ENCODE measurements at places on chromosomes 3 and 15.

DNA sequence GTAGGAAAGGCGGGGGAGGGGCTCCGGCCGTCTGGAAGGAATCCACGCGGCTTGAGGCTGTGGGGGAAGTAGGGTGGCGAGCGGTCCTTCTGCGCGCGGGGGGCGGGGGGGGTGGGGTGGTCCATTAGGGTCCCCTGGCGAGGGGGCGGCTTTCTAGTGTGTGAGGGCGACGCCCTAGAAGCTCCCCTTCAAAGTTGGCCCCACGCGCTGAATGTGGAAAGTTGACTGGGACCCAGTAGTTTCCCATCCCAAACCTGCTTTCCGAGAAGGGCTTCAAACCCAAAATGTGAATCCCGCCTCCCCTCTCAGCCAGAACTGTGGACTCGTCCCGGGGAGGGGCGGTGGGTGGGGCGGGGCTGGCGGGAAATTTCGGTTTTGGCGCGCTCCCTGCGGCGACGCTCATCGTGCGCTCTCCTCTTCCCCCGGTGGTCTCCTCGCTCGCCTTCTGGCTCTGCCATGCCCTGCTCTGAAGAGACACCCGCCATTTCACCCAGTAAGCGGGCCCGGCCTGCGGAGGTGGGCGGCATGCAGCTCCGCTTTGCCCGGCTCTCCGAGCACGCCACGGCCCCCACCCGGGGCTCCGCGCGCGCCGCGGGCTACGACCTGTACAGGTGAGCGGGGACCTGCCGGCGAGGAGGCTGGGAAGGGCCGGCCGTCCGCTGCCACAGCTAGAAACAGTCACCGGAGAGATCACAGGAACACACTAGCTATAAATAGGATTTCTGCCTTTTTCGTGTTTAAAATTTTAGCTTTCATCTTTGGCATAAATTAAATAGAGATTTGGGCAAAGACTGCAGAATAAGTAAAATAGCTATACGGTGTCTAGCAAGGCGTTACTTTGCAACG is 790 bp downstream of the DUT start:
- peak; percentile 78 for DNase-seq

- DNase-seq: no peak
Observed at GRCh38 chr3:68953816-68954444, 21.6 kb upstream of the TAFA4 start.

GRCh38 chr15:55475842-55476241 is 32.2 kb downstream of the DNAAF4 start:
- no peak for DNase-seq

DNA sequence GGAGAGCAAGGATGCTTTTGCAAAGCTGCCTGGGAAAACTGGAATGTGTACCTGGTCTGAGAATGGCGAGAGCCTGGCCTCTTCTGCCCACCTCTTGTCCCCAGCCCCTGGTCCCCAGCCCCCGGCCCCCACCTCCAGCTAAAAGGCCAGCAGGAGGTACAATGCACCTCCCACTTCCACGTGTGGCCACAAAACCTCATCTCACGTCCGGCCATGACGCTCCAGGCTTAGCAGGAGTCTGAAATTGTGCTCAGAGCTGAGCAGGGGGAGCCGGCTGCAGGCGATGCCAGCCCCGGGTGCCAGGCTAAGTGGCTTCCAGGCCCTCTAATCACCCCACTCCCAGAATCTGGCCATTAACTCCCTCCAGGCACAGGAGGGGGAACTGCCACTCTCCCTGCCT is 83.1 kb upstream of the PRR20G start:
- DNase-seq: no peak

GRCh38 chr15:51736069-51736468 is 1.4 kb downstream of the LYSMD2 start:
- peak; percentile 19 for DNase-seq

- DNase-seq: no peak
Observed at GRCh38 chr3:54582424-54582823, 345.4 kb downstream of the LRTM1 start.

DNA sequence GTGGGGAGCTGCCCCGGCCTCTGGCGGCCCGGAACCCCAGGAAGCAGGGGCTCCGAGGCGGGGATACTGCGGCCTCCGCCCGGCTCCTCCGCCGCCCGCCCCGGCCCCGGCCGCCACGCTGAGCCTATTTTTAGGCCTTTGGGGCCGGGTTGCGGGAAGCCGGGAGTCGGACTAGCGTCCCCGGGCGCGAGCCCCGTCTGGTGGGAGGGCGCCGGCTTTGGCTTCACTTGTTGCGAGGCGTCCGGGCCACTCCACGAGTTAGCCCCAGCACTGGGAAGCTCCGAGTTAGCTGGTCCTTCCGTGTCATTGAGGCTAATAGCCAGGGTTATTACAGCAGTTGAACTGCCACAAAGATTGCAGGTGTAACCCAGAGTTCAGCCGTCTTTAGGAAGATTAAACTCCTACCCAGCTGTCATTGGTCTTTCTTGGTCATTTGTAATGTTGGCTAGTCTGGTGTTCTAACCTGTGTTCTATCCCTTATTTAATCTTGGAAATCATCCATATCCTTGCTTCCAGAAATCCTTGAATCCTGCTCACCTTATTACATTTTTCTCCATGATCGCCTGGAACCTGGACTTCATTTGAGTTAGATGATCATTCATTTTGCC is 791 bp downstream of the GYG1 start:
- DNase-seq: peak; percentile 22

DNA sequence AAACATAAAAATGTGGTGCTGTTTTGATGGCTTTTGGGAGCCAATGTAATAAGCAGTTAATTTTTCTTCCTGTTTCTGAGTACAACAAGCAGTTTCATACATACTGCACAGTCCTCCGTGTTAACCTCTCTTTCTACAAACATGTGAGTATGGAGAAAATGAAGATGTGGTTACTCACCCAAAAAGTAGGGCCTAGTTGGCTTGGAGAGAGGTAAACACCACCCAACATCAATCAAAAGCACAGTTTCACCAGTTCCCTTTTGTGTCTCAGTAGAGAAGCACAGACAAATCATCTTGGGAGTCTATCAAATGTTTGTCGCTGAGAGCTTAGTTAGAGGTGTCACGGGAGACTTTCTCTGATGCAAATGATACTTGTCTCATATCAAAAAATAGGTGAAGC is 320.2 kb downstream of the UNC13C start:
- DNase-seq: no peak

- no peak for DNase-seq
Observed at GRCh38 chr3:56724676-56725075, 41.6 kb upstream of the TASOR start.

- DNase-seq: no peak
Observed at GRCh38 chr3:8741581-8742261, 8.1 kb downstream of the CAV3 start.

DNA sequence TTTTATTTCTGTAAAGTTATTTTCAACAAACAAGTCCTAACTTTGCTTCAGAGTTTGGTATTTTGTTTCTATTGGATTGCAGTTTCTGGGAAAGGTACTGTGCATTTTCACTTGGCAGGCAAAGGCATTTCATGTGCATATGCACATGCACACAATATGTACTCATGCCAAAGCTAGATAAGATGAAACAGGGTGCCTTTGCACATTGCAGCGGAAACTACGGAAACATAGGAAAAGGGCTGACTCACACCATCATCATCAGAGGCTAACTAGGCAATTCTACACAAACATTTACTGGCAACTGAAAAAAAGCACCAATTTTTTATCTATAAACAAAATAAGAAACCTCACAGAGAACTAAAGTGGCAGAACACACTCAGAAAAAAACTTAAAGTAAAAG is 550.6 kb upstream of the NECTIN3 start:
- DNase-seq: no peak

Measured in NCI-H2081 (cell line).